Mesenchymal stem cell (in vitro differentiated cells and primary cell): ENCODE measurements at places on chromosomes 2 and 18.

DNA sequence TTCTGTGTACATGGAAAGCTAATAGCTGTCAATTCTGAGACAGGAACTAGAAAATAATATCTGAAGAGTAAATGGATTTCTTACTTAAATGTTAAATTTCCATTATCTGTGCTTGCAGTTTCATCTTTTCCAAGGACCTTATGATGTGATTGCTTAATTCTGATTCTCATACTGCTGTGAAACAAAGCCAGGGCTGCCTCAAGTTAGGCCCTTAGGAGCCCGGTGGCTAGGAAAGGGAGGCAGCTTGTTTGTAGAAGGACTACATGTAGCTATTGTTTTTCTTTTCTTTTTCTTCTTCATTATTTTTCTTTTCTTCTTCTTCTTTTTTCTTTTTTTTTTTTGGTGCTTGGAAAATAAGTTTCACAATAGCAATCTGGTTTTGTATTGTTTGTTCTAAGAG is 50.5 kb downstream of the XRCC5 start:
- DNase-seq: no peak

DNA sequence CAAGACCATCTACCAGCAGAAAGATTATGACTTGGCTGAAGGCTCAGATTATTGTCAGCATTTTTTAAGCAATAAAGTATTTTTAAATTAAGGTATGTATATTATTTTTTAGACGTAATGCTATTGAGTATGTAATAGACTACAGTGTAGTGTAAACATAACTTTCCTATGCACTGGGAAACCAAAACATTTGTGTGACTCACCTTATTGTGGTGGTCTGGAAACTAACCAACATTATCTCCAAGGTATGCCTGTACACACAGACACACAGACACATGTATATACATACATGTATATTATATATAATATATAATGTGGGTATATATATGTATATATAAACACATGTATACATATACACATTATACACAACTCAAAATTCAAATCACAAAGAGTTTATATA is 9.1 kb upstream of the TMEFF2 start:
- DNase-seq: peak; percentile 1

DNA sequence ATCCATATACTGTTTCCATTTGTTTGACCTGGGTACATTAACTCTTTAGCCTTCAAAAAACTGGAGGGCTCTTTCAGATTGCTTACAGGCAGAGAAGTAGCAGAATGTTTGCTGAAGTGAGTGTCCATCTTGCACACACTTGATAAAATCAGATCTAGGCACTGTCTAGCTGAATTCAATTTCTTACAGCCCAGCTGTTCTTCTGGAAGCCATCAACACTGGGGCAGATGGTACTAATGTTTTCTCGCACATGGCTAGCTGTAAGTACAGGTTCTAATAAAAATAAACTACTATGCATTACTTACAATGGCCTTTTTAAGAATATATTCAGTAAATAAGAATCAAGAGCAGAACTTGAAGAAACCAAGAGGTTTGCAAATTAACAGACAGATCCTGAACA is 175.9 kb downstream of the NBAS start:
- DNase-seq: no peak

DNA sequence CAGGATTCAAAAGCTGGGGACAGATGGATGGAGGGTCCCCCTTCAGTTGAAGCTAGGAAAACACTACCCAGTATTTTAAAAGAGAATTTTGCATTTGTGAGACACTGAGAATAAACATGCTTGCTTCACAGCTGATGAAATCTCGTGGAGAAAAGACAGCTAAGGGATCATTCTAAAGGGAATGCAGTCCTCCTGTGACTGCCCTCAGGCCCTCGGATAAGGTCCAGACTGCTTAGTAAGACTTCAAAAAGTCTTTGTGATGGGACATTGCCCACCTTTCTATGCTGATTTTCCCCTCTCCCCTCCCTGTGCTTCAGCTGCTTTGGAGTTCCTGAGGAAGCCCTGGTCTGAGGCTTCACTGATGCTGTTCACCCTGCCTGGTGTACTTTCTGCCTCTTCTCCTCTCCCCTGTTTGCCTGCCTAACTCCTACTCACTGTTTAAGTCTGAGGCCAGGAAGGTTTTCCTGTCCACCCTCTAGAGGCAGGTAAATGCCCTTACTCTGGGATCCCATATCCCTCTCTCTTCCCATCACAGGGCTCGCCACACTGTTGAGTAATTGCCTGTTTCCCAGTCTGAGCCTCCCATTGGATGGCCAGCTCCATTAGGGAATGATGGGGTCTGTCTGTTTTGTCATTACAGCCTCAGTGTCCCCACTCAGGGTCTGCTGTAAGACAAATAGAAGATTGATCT is 26.6 kb downstream of the POLE4 start:
- DNase-seq: no peak

- DNase-seq: no peak
These were observed 122.8 kb upstream of the PXDN start for GRCh38 chr2:1867141-1867540.

DNA sequence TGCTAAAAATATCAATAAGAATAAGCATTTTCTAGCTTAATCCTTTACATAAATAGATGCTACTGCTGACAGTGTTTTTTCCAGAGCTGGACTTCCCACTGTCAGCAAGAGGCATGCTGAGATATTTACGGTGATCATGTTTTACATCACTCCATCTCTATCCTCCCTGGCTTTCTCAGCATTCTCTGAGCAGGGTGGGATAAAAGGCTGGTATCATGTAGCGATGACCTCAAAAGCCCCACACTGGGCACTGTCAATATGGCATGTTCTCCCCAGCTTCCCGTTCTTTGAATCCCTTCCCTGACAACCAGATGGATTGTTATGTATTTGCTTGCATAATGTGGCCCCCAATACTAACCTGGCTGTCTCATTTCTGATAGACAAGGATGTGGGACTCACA is 83.2 kb upstream of the EPHA4 start:
- DNase-seq: no peak

GRCh38 chr2:218074031-218074430 is 5.0 kb downstream of the RUFY4 start:
- DNase-seq: peak; percentile 36

DNA sequence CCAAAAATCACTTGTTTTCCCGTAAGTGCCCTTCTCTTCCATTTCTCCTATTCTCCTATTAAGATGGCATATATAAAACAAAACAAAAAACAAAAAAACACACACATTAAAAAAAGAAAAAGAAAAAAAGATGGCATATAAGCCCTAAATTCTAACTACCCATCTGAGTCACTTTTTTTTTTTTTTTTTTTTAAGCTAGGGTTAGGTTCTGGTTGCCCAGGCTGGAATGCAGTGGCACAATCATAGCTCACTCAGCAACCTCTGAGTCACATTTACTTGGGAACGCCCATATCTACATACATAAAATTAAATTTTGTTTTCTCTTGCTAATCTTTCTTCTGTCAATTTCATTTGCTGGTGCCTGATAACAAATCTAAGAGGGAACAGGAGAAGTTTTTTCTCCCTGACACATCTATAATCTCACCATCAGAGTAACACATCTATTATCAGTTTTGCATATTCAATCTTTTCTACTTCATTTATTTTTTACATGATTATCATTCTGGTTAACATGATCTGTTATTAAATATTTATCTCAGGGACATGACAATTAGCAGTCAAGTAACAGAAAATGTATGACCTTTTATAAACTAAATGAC is 52.1 kb downstream of the EEF1B2 start:
- peak; percentile 29 for DNase-seq

DNA sequence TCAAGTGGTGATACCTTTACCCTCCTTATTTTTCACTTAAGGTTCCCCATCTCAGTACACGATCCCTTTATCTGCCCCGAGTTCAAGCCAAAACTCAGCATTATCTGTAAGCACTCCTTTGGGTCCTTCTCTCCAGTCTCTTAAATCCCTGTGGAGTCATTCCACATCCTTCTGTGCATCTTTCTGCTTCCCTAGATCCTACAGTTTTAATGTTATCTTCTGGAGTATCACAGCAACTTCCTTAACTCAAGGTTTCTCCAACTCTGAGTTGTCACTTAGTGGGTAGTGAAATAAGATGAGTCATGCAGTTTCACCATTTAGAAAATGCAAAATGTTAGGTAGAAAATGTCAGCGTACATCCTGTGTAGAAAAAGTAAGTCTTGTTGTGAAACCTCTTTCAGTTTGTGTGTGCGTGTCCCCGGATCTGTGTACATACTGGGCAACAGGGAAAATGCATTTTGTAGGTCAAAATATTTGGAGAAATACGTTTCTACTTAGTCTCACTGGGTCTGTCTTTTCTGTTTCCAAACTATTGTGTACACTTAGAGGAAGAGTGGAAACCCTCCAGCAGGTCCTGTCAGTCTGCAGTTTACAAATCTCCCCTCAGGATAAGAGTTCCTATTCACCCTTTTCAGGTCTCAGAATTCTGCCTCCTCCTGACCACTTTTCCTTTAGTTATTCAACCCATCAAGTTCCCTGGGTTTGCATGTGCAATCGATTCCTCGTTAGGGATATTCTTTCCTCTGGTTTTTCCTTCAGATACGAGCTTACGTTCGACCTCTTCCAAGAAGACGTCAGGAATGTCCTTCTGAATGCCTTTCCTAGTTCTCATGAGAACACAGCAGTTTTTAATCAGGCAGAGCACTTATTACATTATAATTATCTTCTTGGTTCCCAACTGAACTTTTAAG is 154.8 kb downstream of the TGIF1 start:
- peak; percentile 96 for DNase-seq

GRCh38 chr2:120889936-120890335 is 154.3 kb downstream of the GLI2 start:
- DNase-seq: no peak

- DNase-seq: no peak
These were observed 36.0 kb downstream of the GALNT3 start for GRCh38 chr2:165757906-165758675.

DNA sequence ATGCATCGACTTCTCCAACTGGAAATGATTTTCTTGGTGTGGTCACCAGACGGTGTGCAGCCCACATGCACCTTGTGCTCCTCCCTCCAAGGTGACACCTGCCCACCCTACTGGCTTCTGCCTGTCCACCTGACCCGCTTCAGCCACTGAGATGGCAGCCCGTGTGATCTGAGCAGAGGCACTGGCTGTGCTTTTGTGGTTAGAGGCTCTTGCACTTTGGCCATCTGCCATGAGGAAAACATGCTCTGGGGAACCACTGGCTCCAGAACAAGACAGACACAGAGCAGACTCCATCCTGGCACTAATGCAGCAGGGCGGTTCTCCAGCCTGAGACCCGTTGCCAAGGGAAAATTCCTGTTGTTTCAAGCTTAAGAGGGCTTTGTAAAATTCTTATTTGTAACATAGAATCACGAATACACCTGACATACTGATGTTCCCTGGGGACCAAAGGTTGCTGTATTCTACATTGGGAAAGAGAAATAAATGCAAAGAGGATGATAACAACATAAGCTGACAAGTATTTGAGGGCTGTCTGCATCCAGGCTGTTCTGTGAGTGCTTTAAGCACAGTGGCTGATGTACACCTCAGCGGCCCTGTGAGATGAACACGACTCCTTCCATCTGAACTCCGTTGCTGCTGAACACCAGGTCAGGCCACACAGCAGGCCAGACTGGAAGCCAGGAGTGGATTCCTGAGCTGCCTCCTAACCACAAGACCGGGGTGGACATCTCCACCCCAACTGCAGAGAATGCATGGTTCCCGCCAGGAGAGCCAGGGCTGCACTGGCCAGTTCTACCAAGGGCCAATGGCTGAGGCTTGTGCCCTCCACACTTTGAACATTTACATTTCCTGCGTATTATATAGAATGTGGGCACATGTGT is 820.4 kb downstream of the GALR1 start:
- DNase-seq: no peak

GRCh38 chr2:98483257-98483861 is 38.7 kb downstream of the INPP4A start:
- DNase-seq: no peak

GRCh38 chr2:9002313-9002636 is 1.2 kb downstream of the MBOAT2 start:
- peak; percentile 17 for DNase-seq

- DNase-seq: no peak
These were observed 205.5 kb downstream of the BCL2 start for GRCh38 chr18:63113899-63114565.

GRCh38 chr2:223835701-223836532 is 1.5 kb downstream of the AP1S3 start:
- no peak for DNase-seq

DNA sequence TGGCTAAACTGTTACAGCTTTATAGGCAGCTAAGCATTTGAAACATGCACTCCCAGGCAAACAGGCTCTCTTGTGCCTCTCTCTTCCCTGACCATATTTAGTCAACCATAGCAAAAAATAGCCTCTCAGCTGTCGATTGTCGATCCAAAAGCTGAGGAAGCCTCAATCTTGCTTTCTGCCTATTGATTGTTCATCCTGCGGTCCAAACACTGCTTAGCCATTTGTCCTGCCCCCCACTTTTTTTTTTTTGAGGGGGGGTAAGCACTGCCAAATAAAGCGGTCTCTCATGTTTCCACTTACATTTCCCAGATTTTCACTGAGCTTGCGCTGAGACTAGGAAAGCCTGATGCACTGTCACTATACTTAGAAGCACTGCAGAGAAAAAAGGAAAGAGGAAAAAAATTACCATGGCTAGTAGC is 90.8 kb downstream of the MIB1 start:
- DNase-seq: peak; percentile 19

GRCh38 chr2:235621736-235622135 is 127.9 kb downstream of the AGAP1 start:
- DNase-seq: no peak

DNA sequence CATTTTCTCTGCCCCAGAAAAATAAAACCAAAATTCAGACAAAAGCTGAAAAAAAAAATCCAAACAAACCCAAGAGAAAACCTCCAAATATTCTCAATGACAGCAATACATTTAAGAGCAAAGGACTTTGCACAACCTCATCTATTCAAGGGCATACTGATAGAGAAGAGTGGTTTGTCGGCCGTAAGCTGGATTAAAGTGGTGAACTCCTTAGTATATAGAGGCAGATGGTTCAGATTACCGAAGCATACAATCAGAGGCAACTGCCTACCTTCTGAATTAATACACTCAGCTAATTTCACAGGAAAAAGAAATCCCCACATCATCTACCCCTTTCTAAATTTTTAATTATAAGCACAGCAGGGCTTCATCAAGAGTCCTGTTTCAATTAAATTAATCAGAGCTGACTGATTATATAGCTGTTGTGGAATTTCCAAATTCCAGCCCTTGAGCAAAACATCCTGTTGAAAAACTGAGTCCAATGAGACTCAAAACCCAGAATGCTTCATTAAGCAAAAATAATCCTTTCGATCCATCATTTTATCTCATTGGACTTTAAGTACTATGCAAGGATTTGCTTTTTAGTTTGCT is at the start of gene CPLX4:
CPLX4 (minus strand) TSS at position 190 of the 591 bp plus-strand sequence; CDS start at position 3, 187 bp downstream.
- DNase-seq: no peak

DNA sequence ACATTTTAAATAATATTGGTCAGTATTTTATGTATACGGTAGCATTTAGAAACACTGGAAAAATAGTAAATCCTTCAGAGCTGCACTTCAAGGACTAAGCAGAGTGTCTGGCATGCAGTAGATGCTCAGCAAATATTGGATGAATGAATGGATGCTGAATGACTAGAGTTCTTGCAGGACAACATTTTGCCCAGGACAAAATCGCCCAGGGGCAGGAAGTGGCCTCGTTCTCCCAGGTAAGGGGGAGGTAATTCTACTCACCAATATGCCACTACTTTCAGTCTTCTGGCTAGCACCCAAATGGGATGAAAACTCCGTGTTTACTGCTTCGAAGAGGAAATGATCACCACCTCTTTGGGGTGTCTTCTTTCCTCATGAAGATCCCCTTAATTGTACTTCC is 4.0 kb upstream of the DGUOK start:
- no peak for DNase-seq
